ENCODE measurements at places on chromosomes 5 and 9.

DNA sequence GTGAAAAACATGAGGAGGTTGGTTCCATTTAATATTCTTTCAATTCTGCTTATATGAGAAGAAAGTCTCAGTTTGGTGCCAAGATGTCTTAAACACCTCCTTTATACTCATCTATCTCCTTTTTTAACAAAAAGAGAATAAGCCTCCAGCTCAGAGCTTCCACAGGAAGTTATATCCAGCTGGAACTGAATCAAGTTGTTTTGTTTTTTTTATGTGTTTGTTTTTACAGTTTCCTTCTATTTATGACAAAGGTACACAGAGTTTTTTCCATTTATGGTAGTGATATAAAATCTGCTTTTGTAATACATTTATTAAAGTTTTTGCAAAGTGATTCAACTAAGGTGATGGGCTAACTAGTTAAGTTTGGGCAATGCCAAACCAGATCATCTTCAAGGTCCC is 10.4 kb downstream of the SPARC start:
- no peak for DNase-seq

GRCh38 chr5:142118155-142118686 is 9.6 kb downstream of the NDFIP1 start:
- no peak for DNase-seq

GRCh38 chr5:137954131-137954879 is 65.0 kb downstream of the PKD2L2 start:
- no peak for DNase-seq

GRCh38 chr5:27568811-27569210 is 530.4 kb upstream of the CDH9 start:
- DNase-seq: no peak

DNA sequence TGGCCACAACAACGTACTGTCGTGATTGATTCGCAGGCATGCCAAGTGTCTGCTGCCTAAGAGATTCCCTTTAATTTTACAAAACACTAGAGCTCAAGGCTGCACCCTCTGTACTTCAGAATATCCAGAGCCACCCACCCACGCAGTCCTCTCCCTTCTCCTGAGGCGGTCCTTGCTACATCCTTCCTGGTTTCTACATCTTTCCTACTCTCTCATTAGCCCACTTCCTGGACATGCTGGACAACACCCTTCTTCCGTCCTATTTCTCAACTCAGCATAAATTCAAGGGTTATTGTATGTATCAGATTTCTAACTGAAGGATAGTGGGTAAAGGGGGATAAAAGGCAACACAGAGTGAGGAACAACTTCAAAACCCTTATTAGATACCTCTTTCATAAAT is 148.4 kb upstream of the MAP3K1 start:
- DNase-seq: no peak

DNA sequence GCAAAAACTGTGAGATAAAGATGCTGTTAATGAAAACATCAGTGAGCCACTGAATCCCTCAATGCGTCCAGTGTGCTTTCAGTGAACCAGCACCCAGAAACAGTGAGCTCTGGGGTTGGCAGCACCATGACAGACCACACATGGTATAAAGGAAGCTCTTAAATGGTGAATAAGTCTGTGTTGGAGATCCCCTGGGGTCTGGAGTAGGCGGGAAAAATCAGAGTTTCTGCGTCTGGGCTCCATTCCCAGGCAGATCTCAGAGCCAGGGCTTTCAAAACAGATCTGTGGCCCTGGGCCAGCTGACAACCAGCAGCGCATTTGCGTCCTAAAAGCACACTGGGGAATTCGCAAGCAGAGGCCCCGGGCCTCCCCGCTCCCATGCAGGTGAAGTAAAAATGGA is 233.5 kb downstream of the FRMD3 start:
- DNase-seq: no peak

GRCh38 chr5:124606093-124606492 is 140.3 kb downstream of the ZNF608 start:
- DNase-seq: no peak

- DNase-seq: no peak
These were observed 18.5 kb downstream of the ATOX1 start for GRCh38 chr5:151739939-151740335.

- no peak for DNase-seq
These were observed 2216.6 kb upstream of the WWC1 start for GRCh38 chr5:166074582-166075481.

- no peak for DNase-seq
These were observed 68.8 kb upstream of the DAB2IP start for GRCh38 chr9:121582641-121583040.

Measured in GM12864 (cell line).